Suprapubic skin (tissue), 4 donors: ENCODE measurements at places on chromosomes 4 and X. TPM values are rescaled to one million over a fixed set of nuclear protein-coding genes. Genes with fewer than 3 reads are reported as not detected.

DNA sequence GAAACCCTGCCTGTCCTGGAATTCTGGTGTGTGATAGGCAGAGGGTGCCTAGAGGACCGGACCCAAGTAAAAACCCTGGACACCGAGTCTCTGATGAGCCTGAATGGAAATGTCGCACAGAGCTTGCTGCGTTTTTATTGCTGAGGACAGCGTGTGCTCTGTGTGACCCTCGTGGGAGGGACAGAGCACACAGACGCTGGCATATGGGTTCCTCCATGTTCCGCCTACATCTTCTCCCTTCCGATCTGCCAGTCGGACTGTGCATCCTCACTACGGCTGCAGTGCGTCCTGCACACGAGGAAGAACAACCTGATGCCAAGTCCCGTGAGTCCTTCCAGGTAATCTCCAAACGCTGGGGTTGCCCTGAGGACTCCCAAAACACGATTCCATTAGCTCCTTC is 68.3 kb downstream of the AFAP1 start:
- no peak for DNase-seq

Gene ASMT
- not detected for total RNA-seq

- DNase-seq, result no peak
Observed at GRCh38 chr4:34679228-34679627, 1565.1 kb downstream of the ARAP2 start.

- DNase-seq, result no peak
Observed at GRCh38 chr4:70901607-70901983, 574 bp upstream of the MOB1B start.

GRCh38 chr4:24793219-24794005 is 2.0 kb upstream of the SOD3 start:
- no peak for DNase-seq

- DNase-seq, result no peak
Observed at GRCh38 chr4:88286897-88287296, 2.5 kb upstream of the PPM1K start.
